Stimulated activated CD8-positive, alpha-beta memory T cell treated with anti-CD3 and anti-CD28 coated beads, Interleukin-7, amount 100 ng/mL, for 1 hour (primary cell): ENCODE measurements at places on chromosomes 1 and 21.

GRCh38 chr1:61138921-61139774 lies 56.8 kb downstream of the NFIA start:
- DNase-seq, result no peak

DNA sequence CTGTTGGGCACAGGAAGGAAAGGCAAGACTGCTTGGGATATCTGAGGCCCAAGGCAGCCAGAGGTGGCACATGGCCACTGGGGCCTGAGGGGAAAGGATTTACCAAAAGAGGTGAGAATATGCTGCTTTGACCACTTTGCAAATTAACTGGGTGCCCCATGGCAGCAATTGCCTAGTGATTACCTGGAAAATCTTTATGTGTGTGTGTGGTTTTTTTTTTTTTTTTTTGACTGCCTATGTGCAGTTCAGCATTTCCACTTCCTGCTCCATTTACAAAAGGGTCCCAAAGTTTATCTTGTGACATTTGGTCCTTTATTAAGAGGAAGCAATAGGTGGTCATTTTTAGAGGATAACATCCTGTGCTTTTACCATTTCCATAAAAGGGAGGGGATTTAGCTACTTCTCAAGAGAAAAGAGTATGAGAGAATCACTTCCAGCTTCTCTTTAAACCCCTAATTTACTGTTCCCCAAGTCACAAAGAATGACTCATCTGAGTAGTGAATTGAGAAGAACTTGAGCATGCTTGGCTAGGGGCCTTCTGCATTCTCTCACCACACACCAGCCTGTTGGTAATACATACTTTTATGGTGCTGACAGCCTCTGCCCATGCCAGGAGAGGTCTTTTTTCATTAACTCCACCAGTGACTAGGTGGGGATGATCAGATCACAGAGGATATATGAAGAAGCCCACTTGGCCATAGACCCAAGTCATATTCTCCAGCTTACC lies 52.1 kb downstream of the SYDE2 start:
- DNase-seq, result no peak

DNA sequence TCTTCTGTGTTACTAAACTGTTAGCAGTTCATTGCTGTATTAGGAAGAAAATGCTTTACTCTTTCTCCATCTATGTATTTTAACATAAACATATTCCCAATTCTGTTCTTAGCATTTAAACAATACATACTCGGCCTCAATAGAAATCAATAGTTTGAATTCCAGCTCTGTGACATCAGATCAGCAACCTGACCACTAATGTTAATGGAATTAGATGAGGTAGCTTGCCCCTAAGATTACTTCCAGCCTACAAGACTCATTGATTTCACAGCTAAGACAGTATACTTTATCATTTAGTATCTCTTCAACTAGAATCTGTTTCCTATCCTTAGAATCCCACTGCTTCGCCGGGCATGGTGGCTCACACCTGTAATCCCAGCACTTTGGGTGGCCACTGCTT lies 38.9 kb downstream of the EPRS1 start:
- no peak for DNase-seq

GRCh38 chr1:110005971-110006370 lies 21.4 kb downstream of the AHCYL1 start:
- no peak for DNase-seq

GRCh38 chr21:45265721-45266517 lies 21.8 kb downstream of the POFUT2 start:
- no peak for DNase-seq

DNA sequence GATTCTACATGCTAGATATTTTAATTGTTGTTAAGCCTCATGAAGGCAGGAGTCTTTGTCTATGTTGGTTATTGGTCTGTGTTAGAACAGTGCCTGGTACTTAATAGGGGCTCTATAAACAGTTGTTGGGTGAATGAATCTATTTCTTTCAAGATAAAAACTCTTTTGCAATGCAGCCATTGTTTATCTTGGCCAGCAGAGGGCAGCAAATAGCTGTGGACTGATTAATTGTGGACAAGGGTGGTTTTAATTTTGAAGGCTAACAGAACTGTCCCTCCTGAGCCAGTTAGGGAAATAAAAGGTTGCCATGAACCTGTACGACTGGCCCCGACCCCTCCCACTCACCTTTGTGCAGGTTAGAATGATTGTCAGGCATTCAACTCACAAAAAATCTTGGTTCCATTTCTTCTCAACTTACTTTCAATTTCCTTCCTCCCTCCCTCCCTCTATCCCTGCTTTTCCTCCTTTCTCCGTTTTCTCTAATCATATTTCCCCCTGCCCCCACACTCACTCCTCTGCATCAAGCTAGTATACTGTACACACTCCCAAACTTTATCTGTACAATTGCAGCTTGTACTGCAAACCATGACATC lies 66.3 kb upstream of the DIRAS3 start:
- peak; percentile 18 for DNase-seq

- no peak for DNase-seq
Measured at GRCh38 chr1:62732331-62732730, 44.1 kb upstream of the DOCK7 start.

- no peak for DNase-seq
Measured at GRCh38 chr21:35119501-35120047, 70.5 kb upstream of the RUNX1 start.

GRCh38 chr1:50271968-50272578 lies 151.2 kb downstream of the DMRTA2 start:
- DNase-seq, result no peak

GRCh38 chr1:234102583-234102982 lies 198.1 kb downstream of the SLC35F3 start:
- no peak for DNase-seq

DNA sequence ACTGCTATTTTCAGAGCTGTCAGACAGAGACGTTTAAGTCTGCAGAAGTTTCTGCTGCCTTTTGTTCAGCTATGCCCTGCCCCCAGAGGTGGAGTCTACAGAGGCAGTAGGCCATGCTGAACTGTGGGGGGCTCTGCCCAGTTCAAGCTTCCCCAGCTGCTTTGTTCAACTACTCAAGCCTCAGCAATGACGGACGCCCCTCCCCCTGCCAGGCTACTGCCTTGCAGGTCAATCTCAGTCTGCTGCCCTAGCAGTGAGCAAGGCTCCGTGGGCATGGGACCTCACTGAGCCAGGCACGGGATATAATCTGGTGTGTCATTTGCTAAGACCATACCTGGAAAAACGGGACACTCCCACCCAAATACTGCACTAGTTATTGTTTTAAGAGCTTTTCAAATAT lies 219.7 kb downstream of the BRINP3 start:
- no peak for DNase-seq

DNA sequence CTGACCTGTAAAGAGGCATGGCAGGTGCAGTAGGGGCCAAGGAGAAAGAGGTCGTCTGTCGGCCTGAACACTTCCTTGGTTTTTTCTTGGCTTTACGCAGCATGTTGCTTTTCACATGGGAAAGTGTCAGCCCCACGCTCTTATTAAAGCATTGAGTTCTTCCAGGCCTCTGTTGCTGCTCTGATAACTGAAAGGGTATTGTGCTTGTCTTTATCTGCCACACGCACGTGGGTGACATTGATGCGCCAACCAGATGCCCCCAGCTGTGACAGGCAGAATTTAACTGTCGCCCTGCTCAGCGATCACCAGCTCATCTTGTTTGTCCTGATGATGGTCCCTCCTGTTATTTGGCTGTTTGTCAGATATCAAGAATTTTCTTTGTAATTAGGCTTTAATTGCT lies 76.5 kb downstream of the GALNT2 start:
- no peak for DNase-seq

DNA sequence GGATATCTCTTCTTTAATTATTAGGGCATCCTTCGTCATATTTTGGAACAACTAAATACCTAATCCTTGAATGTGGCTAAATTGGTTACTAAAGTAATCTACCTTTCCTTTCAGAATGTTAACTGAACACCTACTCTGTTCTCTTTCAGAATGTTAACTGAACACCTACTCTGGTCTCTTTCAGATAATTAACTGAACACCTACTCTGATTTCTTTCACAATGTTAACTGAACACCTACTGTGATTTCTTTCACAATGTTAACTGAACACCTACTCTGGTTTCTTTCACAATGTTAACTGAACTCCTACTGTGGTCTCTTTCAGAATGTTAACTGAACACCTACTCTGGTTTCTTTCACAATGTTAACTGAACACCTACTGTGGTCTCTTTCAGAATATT lies 21.9 kb downstream of the RAB7B start:
- no peak for DNase-seq

- DNase-seq, result no peak
Measured at GRCh38 chr1:179305450-179305849, 11.9 kb downstream of the SOAT1 start.

GRCh38 chr1:209095627-209096595 lies 487.6 kb upstream of the CAMK1G start:
- no peak for DNase-seq

- no peak for DNase-seq
Measured at GRCh38 chr1:41533016-41533730, 48.7 kb upstream of the EDN2 start.

DNA sequence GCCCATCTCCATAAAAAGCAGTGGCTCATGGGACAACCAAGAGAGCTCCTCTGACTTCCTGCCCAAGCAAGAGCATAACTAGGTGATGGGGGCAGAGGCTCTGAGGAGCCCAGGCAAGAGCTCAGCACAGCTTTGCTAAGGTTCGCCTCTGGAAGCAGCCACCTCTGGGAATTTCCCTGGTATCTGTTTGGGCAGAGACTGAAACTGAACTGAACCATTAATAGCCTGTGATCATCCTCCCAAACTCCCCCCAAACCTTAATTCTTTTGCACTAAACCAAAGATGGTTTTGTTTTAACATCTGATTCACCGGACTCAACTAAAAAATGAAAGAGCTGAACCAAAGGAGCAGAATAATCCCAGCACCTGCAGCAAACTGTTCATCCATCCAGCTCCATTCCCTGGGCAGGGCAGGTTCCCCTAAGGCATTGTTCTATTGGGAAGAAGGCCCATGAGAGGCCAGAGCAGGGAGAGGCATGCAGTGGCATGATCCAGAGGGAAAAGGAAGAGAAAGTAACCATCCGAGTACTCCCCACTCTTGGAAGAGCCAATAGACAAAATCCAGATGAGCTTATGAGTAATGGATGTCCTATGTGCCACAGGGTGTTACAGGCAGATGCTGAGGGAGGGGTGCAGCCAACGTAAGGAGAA lies 77.8 kb upstream of the KAZN start:
- DNase-seq, result no peak

- DNase-seq, result no peak
Measured at GRCh38 chr1:6775261-6776043, 9.8 kb upstream of the CAMTA1 start.

DNA sequence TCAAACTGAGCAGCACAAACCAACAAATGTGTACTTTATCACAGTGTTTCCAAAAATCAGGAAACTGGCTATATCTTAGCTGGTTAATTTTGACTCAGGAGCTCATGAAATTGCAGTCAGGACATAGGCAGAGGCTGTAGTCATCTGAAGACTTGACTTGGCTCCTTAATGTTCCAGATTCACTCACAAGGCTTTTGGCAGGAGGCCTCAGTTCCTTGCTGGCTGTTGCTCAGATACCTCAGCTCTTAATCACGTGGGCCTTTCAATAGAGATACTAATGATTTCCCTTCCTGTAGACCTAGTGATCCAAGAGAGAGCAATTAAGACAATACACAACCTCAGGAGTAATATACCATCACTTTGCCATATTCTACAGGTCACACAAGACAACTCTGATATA lies 537.7 kb downstream of the BRINP3 start:
- no peak for DNase-seq

GRCh38 chr1:54728027-54728426 lies 12.4 kb downstream of the TTC4 start:
- no peak for DNase-seq

DNA sequence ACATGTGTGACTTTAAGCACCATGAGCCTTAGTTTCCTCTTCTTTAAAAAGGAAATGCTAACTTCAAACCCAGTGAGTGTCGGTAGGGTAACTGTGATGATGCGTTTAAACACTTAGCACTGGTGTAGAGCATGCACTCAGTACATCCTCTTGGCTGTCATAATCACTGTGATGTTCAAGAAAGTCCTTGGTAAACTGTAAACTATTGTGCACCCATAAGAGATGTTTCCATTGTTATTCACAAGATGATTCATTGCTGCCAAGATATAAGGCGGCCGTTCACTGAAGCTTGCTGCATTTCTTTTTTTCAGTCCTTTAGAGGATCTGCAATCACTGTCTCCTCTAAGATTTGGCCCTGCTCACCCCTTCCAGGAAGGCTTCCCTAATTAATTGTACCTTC lies 61.8 kb upstream of the DAB1 start:
- DNase-seq, result no peak

- no peak for DNase-seq
Measured at GRCh38 chr1:198833706-198834503, 195.1 kb downstream of the PTPRC start.

DNA sequence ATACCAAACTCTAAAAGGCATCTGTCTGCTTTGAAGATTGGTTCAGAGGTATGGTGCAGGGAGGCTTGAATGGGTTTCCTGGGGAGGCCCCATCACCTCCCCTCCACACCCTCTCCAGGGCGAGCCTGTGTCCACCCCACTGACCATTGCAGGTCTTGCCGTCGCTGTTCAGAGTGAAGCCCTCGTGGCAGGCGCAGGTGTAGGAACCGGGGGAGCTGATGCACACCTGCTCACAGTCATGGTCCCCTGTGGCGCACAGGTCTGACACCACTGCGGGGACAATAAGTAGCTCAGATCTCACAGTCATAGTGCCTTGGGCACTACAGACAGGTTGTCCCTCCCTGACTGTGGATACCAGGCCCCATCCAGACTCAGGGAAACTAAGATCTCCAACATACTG lies 6.7 kb downstream of the MATN1 start:
- DNase-seq, result no peak

GRCh38 chr1:225631021-225631663 lies 21.8 kb downstream of the ENAH start:
- no peak for DNase-seq

GRCh38 chr1:150627826-150628410 lies 1.5 kb downstream of the ENSA start:
- DNase-seq, result no peak

- DNase-seq, result no peak
Measured at GRCh38 chr1:147478521-147478920, 62.8 kb upstream of the BCL9 start.

GRCh38 chr1:18343581-18343980 lies 137.1 kb upstream of the KLHDC7A start:
- DNase-seq, result no peak

GRCh38 chr1:98384461-98385141 lies 276.9 kb upstream of the SNX7 start:
- DNase-seq, result no peak

DNA sequence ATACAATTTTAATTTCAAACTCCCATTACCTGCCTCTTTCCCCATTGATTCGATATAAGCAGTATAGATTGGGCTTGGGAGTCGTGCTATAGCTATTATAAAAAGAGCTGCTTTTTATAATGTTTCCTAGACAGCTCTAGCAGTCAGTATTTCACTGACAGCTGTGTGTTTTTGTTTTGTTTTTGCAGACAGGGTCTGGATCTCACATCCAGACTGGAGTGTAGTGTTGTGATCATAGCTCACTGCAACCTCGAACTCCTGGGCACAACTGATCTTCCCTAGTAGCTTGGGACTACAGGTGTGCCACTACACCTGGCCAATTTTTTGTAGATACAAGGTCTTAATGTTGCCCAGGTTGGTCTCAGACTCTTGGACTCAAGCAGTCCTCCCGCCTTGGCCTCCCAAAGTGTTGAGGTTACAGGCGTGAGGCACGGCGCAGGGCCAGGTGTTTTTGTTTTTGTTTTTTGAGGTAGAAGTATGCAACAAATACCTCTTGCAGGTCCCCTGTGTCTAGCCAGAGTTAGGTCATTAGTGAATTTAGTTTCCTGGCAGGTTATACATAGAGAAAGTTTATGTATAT lies 1.7 kb downstream of the NASP start:
- no peak for DNase-seq
